ENCODE measurements at places on chromosomes 16 and 17. TPM values are rescaled to one million over a fixed set of nuclear protein-coding genes. Genes with fewer than 3 reads are reported as not detected.

Gene ACE
- 1.1 TPM for polyA plus RNA-seq

DNA sequence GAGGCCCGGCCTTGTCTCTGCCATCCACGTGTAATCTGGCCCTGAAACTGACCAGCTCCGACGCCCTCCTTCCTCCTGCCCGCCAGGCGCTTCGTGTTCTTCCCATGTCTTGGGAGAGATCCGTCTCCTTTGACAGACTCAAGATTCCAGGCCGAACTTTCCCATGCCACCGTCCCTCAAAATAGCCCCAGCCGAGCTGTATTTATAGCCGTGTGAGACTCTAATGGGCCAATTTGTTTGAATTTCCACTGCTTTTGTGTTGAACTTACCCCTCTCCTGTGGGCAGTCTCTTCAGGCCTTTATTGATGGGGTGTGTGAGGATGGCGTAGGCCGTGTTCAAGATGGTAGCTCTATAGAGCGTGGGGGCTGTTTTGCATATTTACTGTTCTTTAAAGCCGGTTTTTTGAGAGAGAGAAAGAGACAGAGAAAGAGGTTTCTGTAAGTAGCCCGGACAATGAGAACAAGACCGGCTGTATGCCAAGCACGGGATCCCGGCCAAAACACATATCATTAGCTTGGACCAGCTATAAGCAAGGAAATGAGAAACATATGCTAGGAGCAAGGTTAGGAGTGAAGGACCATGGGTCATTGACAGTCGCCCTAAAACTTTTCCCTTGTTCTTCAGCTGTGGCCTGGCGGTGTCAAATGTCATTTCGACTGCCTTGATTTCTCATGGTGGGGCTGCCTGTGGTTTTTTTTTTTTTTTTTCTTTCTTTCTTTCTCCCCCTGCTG lies 124.5 kb upstream of the ZFHX3 start:
- no peak for DNase-seq

DNA sequence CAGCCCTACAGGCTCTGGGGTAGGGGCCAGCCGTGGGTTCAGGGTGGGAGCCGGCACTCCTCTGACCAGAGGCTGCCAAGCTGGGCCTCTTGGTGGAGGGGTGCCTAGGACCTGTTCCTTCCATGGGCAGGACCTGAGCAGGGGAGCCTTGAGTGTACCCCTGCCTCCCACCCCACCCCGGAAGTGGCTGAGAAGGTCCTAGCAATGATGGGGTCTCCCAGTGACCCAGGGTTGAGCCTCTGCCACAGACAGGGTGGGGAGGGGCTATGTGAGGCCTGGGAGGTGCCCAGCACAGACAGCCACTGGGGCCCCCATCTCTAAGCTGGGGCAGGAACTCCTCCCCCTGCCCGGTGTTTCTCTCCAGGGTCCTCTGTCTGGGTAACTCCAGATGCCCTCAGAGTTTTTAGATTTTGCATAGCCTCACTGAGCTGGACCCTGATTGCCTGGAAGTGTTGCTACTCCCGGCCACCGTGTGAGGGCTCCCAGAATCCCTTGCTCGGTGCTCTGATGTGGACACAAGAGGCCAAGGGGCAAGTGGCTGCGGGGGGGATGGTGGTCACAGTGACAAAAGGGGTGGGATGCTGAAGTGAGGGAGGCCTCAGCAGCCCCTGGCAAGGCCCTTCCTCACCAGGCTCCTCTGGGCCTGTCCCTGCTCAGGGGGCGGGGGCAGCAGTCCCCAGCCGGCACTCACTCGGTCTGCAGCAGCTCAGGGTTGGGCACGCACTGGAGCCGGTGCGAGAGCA lies 6.4 kb upstream of the MTSS2 start:
- no peak for DNase-seq

- peak; percentile 83 for DNase-seq
Observed at GRCh38 chr17:4420692-4421131, 13.0 kb upstream of the SPNS3 start.

Gene CEP295NL
- polyA plus RNA-seq, result 0.50 TPM

- DNase-seq, result no peak
Observed at GRCh38 chr16:1667271-1667670, 10.8 kb upstream of the JPT2 start.
